ENCODE measurements at places on chromosomes 2 and 18. TPM values are rescaled to one million over a fixed set of nuclear protein-coding genes. Genes with fewer than 3 reads are reported as not detected.

The RPIA gene
- 53.9 TPM for polyA plus RNA-seq

The MEIS1 gene
- 15.5 TPM for polyA plus RNA-seq

The OR6B2 gene
- polyA plus RNA-seq, result not detected

The SOWAHC gene
- polyA plus RNA-seq, result 7.4 TPM

The NT5DC4 gene
- polyA plus RNA-seq, result 0.25 TPM
